ENCODE measurements at places on chromosomes 3 and 15.

DNA sequence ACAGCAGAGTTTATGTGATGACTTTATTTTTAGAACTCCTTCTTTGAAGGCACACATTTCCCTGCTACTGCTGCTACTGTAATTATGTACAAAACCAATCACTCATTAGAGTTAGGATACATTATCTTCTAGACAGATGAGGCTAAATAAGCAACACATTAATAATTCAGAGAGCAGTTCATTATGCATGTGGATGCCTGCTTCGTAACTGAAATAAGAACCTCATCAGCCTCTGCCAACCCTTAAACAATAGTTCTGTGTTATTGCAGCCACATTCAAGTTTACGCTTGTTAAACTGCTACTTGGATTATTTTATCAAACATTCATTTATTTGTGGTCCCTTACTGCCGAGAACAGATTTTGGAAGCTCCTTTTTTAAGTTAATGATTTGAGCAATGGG, 52.5 kb upstream of the C15orf61 start:
- no peak for ATAC-seq

GRCh38 chr15:78069462-78070029, 8.0 kb downstream of the TBC1D2B start:
- no peak for ATAC-seq

- peak; percentile 80 for ATAC-seq
Measured at GRCh38 chr3:49554633-49555265, 472 bp downstream of the BSN start.

GRCh38 chr3:74315291-74315690, 299.2 kb downstream of the CNTN3 start:
- no peak for ATAC-seq

- ATAC-seq, result no peak
Measured at GRCh38 chr3:192092388-192093005, 631.5 kb downstream of the PYDC2 start.

GRCh38 chr15:36964626-36965025, 135.7 kb downstream of the MEIS2 start:
- no peak for ATAC-seq

DNA sequence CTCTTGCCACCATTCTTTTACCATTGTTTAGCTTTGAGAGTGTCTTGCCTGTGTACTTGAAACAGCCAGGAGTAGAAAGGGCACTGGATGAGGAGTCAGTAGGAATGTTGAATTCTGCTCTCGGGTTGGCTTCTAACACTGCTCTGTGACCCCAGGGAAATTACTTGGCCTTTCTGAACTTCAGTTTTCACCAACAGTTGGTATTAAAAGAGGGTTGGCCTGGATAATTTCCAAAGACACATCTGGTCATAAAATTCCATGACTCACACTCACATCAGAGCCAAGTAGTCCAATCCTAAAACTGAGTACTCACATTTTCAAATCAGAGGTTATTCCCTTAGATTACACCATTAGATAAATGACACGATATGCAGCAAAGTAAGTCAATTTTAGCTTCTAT, 141.6 kb downstream of the ECT2 start:
- ATAC-seq, result no peak

- ATAC-seq, result peak; percentile 82
Measured at GRCh38 chr3:72265256-72266015, 480.5 kb upstream of the PROK2 start.

DNA sequence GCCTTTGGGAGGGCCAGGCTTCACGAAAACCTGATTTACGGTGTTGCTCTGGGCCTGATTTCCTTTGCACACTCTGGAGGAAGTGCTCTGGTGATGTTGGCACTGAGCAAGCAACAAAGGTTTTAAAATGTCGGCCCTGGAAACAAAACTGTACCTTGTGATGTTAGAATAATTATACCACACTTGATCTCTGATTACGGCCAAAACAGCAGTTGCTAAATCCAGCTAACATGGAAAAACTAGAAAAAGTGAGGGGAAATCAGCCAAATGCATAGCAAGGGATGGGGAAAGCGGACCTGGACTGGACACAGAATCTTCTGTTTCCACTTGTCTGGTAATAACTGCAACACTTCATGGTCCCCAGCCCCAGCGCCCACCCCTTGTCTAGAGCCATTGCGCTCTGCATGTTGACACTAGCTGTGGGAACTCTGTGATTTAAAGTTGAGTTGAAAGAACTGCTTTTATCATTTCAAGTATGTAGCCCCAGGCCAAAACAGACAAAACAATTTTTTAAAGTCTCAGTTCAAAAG, 120.1 kb downstream of the VGLL4 start:
- no peak for ATAC-seq

DNA sequence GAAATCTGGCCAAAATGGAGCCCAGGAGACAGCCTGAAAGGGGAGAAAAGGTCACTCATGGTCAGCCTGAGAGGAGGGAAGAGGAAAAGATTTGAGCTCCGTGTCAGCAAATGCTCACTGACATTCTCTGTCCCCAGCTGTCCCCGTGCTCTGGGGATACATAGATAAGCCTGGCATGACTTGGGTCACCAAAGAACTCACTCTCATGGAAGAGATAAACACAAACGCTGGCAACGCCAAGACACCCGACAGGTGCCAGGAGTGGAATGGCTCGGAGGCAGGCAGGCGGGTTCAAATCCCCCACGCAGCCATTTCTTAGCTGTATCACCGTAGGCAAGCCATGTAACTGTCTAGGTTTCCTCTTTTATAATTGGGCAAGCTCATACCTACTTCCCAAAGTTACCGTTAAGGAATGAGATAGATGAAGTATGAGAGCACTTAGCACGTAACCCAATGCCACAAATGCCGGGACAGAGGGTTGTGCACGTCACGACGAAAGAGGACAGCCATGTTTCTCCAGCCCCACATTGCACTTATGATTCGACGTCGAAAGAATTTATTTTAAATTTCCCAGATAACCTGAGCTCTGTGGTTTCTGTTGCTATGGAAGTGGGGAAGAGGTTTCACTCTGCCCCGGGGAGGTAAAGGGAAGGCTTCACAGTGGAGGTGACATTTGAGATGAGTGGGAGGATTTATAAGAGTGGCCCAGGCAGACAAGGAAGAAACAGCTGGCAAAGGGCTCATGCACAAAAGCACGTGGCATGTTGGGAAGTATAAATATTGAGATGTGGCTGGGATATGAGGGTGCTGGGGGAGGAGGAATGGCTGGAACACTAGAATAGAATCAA, 41.4 kb upstream of the TSEN2 start:
- ATAC-seq, result no peak

- no peak for ATAC-seq
Measured at GRCh38 chr3:157542711-157543500, 39.7 kb upstream of the VEPH1 start.

DNA sequence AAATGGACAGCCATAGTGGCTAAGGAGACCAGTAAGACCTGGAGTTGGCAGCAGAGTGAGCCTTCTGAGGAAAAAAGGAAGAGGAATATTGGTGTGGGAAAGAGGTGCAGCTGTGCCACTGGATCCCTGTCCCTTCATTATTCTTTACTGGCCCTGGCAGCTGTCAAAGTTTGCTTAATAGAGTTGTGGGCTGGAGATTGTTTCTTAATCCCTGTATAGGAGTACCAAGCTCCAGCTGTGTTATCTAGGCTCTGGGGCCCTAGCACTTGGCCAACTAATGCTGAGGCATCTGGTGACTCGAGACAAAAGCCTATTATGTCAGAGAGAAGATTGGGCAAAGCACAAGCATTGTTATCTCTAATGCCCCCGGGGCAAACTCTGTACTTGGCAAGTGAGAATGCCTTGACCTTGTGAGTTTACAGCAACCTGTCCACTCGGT, 61.4 kb downstream of the ZNF609 start:
- ATAC-seq, result no peak

DNA sequence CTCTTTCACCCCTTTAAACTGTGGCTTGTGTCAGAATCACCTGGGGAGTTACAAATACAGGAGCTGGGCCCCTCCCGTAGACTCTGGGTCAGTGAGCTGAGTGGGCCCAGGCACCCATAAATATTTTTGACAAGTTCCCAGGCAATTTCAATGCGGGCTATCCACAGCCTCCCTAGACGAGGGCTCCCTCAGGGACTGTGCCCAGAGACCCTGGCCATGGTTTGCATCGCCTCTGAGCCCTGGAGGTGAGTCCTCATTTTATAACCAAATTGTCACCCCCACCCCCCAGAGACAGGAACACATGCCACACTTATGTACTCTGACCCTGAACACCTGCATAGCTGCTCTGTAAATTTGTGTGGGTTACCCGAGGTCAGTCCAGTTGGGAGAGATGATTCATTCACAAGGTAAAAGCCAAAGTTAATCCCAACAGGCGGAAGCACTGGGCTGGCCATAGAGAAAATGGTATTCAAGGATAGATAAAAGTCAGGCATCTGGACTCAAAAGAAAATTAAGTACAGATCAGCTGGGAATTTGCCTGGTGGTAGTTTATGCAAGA, 146.5 kb upstream of the SLC6A11 start:
- ATAC-seq, result no peak

GRCh38 chr3:104510131-104510849, 856.4 kb upstream of the ALCAM start:
- ATAC-seq, result no peak

DNA sequence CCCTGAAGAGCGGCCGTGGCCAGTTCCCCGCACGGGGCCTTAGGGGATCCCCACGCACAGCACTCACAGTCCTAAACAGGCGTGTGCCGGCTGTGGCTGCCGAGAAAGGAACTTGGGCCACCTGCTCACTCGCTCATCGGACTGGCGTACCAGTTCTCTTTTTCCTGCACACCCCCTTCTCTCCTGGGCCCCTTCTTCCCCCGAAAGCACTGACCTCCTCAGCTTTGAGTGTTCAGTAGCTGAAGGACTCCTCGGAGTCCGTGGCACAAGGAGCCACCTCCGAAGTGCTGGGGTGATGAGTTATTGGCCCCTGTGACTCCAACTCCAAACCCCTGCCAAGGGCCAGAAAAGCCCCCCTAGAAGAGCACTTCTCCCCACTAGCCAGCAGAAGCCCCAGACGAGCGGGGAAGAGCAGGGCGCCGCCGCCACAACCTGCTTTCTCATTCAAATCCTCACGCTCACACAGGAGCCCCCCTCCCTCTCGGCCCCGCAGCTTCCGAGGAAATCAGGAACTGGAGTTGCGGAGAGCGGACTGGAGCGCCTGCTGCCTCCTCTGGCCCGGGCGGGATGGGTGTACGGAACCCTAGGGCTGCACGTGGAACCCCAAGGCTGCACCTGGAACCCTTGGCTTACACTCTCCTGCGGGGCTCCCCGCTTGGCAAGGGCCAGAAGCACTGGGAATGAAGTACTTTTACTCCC, at the start of gene PLCH1:
TSS of gene PLCH1 (minus strand) at position 446 of the 699 bp plus-strand sequence. CDS start 40,847 bp downstream, outside the sequence.
- peak; percentile 89 for ATAC-seq

- ATAC-seq, result no peak
Measured at GRCh38 chr15:89177633-89178306, 43.6 kb downstream of the RLBP1 start.

- no peak for ATAC-seq
Measured at GRCh38 chr3:59820352-59820934, 770.6 kb upstream of the CFAP20DC start.

GRCh38 chr3:138442433-138442832, 8.0 kb downstream of the ESYT3 start:
- no peak for ATAC-seq

- ATAC-seq, result no peak
Measured at GRCh38 chr15:48170981-48171380, 7.1 kb downstream of the MYEF2 start.

GRCh38 chr3:60000311-60001105, 950.7 kb upstream of the CFAP20DC start:
- no peak for ATAC-seq

- no peak for ATAC-seq
Measured at GRCh38 chr15:48619446-48619845, 26.1 kb downstream of the FBN1 start.

- no peak for ATAC-seq
Measured at GRCh38 chr3:129598000-129598381, 8.5 kb downstream of the PLXND1 start.

GRCh38 chr3:129974833-129975704, 549 bp downstream of the TRH start:
- no peak for ATAC-seq

- no peak for ATAC-seq
Measured at GRCh38 chr15:41575282-41575681, 16.3 kb downstream of the TYRO3 start.

- ATAC-seq, result no peak
Measured at GRCh38 chr15:29208352-29208751, 61.3 kb downstream of the NSMCE3 start.

- no peak for ATAC-seq
Measured at GRCh38 chr3:194030372-194030771, 105.6 kb upstream of the HES1 start.

- no peak for ATAC-seq
Measured at GRCh38 chr3:49673121-49673714, 933 bp upstream of the APEH start.

DNA sequence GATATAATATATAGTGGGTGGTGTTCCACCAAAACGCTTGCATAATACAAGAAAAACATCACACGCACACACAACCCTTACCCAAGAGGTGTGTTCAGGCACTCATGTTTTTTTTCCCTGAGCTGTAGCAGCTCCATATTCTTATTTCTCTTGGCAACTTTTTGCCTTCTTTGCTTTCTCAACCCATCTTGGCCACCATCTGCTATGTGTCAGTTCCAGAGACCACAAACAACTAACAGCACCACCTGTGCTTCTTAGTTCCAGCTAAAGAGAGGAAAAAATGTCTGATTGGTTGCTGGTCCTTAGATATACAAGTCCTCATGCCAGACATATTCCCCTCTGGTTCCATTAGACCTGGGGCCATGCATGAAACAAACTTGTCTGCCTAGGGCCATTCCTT, 11.9 kb downstream of the ACTC1 start:
- no peak for ATAC-seq

- peak; percentile 68 for ATAC-seq
Measured at GRCh38 chr3:151384741-151385174, at the start of gene P2RY12. Gene P2RY12 (minus strand): TSS chr3:151384753. CDS start chr3:151338845, 45,908 bp downstream.

- ATAC-seq, result no peak
Measured at GRCh38 chr3:119279101-119279554, 15.1 kb upstream of the ARHGAP31 start.

DNA sequence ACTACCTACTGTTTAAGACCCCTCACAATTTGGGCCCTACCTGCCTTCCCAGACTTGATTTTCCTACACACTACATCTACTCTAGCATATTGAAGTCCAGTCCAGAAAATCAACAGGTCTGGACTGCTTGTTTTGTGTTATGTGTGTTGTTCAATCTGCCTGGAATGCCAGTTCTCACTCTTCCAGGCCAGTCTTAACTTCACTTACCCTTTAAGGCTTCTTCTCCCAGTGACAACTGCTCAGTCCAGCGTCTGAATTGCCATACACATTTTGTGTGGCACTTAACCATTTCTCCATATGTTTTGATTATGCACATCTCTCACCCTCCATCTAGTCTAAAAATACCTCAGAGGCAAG, 1.1 kb downstream of the TICRR start:
- no peak for ATAC-seq

GRCh38 chr3:127120851-127121647, 71.9 kb upstream of the PRR23E start:
- ATAC-seq, result no peak

Data from stimulated activated memory B cell treated with anti-CD40 and anti-IgM and Interleukin-4, amounts not matched to agents 10 μg/mL and 1 μg/mL and 100 μg/mL, for 72 hours (primary cell).